Kasumi-1 (cell line): ENCODE measurements at places on chromosomes 12 and 14.

- no peak for DNase-seq
Measured at GRCh38 chr12:12336049-12336411, 14.0 kb downstream of the MANSC1 start.

- DNase-seq, result no peak
Measured at GRCh38 chr12:17302001-17302400, 696.0 kb upstream of the LMO3 start.

GRCh38 chr12:71476513-71476912 lies 36.9 kb downstream of the LGR5 start:
- DNase-seq, result no peak

- peak; percentile 32 for DNase-seq
Measured at GRCh38 chr12:72738811-72739210, 466.6 kb downstream of the TRHDE start.

- no peak for DNase-seq
Measured at GRCh38 chr12:51753980-51754675, 94.4 kb downstream of the FIGNL2 start.

DNA sequence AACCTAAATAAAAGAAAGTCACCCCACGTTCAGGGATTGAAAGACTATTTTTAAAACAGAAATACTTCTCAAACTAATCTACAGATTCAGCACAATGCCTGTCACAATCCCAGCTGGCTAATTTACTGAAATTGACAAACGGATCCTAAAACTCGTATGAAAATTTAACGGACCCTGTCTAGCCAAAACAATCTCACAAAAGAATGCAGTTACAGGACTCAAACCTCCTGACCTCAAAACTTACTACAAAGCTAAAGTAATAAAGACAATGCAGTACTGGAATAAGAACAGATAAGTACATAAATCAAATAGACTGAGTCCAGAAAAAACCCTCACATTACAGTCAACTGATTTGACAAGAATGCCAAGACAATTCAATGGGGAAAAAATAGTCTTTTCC lies 48.8 kb downstream of the IPO8 start:
- no peak for DNase-seq

GRCh38 chr12:120061575-120062214 lies 54.9 kb downstream of the RAB35 start:
- DNase-seq, result no peak

- peak; percentile 31 for DNase-seq
Measured at GRCh38 chr12:69039911-69040310, 106.9 kb upstream of the CPM start.

GRCh38 chr12:49555631-49556390 lies 12.1 kb downstream of the MCRS1 start:
- DNase-seq, result no peak
